Activated CD4-positive, alpha-beta T cell treated with anti-CD3 and anti-CD28 coated beads, Interleukin-2, amount 50 U/mL, for 48 hours (primary cell): ENCODE measurements at places on chromosomes 7 and 10.

DNA sequence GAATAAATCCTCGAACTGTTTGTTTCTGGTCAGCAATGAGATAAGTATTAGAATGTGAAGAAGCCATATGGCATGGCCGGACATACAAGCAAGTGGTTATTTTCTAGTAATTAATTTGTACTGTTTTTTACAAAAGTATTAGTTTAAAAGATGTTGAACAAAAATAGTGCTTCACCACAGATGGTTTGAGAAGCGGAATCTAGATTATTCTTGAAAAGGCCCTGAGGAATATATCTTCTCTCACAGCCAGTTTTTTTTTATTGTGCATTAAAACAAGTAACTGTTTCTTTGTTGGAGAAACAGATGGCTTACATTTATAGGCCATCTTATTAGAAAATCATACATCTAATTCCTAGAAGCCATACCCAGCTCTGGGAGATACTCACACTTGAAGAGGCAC, 153.3 kb downstream of the TMEM26 start:
- DNase-seq: no peak

GRCh38 chr10:119480667-119481066, 61.9 kb downstream of the RGS10 start:
- DNase-seq: no peak

- DNase-seq: no peak
Measured at GRCh38 chr7:27242154-27242553, 448 bp upstream of the EVX1 start.

DNA sequence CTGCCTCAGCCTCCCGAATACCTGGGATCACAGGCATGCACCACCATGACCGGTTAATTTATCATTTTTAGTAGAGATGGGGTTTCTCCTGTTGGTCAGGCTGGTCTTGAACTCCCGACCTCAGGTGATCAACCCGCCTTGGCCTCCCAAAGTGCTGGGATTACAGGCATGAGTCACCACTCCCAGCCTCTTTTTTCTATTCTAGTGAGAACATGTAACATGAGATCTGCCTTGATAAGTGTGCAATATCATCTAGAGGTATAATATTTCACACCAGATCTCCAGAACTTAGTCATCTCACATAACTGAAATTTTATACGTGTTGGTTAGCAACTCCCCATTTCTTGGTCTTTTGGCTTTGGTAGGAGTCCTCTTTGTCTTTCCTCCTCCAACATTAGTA, 656.9 kb downstream of the CNTNAP2 start:
- DNase-seq: no peak

- no peak for DNase-seq
Measured at GRCh38 chr7:150951521-150951920, 26.6 kb downstream of the KCNH2 start.

GRCh38 chr7:141838581-141838980, 2.7 kb downstream of the PRSS37 start:
- no peak for DNase-seq

DNA sequence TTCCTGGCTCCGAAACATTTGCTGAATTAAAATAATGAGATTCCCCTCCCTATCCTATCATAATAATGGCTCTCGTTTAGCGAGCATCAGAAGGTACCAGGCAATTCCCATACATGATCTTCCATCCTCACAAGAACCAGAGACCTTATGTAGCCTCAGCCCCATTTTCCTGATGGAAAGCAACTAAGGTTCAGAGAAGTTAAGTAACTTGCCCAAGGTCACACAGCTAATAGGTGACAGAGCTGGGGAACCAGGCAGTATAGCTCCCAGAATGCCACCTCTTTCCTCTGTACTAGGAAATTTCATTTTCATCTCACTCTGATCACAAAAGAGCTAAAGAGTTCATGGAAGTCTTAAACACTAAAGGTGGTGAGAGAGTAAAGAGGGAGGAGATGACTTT, 2.4 kb downstream of the SLIT1 start:
- no peak for DNase-seq

- no peak for DNase-seq
Measured at GRCh38 chr10:113049881-113050280, 99.8 kb downstream of the TCF7L2 start.

- no peak for DNase-seq
Measured at GRCh38 chr10:24541239-24541753, 182.4 kb downstream of the ARHGAP21 start.

DNA sequence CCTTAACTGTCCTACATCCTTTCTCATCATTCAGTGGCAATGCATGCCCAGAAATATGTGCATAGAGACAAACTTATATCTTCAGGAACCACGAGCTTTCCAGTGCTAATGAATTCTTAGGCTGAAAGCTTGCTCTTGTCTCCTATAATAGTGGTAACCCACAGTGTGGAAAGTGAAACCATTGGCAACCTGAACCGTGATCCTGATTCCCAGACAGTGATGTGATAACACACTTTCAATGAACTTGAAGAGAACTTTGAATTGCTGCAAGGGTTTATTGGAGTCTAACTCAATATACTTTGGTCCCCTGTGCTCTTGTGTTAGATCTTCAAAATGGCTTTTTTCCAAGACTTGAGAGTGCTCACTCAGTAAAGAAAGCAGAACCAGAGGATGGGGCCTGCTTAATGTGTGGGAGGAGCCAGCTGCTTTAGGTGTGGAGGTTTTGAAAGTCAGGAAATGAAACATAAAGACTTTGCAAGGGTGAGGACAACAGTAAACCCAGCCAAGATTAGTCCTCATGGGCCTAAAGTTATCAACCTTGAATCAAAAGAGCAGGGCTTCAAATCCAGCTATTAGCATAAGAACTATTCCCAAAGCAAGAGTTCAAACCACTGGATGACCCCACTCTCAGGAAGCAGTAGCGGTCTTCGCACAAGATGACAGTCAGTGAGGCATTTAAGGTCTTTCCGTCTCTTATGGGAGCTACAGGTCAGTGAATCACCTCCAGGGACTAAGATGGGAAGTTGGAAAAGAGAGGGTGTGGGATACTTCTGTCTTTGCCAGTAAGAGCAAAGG, 332.4 kb upstream of the NRP1 start:
- no peak for DNase-seq

DNA sequence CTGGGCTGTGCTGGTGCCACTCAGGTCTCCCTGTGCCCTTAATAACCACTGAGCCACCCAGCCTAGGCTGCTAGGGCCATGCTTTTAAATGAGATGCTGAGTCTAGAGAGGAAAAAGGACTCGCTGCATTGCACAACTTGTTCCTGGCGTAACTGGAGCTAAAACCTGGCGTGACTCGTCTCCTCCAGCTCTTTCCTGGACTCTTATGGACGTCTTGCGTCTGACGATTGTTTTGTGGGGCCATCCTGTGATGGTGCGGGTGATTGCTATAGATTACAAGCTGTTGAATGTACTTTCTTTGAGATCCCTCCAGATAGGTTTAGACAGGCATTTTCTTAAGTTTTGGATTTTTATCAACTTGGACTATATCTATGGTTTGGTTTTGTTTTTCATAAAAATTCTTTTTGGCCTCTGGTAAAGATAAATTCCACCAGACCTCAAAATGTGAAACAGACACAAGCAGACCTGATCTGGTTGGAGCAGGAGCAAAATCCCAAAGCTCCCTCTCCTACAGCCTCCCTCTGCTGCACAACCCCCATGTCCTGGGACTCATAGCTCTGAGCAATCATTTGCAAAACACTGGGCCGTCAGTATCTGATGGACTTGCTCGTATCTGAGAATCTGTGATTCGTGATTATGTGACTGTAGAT, 230.3 kb downstream of the ARHGAP12 start:
- no peak for DNase-seq

DNA sequence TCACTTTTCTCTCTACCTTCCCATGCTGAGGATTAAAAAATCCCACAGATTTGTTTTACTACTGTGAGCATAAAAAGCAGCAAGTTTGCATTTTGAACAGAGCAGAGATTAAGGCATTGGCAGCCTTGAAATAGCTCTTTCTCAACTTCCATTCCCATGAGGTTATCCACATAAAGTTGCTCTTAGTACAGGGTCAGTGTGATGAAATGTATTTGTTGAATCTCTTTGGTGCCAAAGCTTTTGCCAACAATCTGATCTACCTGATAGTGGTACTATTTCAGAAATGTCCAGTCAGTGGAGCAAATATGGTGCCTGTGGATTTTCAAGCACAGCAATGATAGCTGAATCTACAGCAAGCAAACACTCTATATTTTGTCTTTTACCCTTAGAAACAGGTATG, 254.8 kb downstream of the INHBA start:
- DNase-seq: no peak

DNA sequence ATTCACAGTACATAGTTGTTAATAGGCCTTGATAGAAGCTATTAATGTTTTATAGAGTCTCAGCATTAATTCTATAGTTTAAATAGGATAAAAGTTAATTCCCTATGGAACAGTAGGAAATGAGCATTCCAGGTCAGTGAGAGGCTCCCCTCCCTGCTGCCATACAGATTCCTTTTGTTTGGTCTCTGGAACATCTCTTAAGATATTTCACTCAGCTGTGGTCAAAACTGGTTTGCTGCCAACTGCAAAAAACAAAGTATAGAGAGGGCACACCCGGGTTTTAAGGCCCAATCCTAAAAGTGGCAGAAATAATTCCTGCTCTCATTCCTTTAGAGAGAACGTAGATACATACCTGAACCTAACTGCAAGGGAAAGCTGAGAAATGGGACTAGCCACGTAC, 51.3 kb downstream of the MDFIC start:
- no peak for DNase-seq

- DNase-seq: peak; percentile 39
Measured at GRCh38 chr10:132371641-132372081, 25.3 kb upstream of the PWWP2B start.

- DNase-seq: no peak
Measured at GRCh38 chr7:41792120-41792519, 89.2 kb upstream of the INHBA start.

DNA sequence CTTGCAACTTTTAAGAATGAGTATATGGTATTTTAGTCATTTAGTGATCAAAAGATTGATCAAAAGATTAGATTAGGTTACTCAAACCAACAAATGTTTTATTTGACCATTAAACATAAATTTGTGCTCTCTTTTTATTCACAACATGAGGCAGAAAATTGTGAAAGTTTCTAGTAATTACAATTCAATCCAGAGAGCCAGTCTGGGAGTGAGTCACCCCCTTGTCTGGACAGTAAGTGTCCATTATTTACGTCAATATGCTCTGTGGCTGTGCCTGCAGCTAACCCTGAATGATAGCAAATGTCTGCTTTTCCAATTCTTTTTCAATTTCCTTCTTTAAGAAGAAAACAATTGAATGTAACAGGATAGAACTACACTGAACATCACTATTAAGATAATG, 27.9 kb downstream of the GNG11 start:
- DNase-seq: no peak

DNA sequence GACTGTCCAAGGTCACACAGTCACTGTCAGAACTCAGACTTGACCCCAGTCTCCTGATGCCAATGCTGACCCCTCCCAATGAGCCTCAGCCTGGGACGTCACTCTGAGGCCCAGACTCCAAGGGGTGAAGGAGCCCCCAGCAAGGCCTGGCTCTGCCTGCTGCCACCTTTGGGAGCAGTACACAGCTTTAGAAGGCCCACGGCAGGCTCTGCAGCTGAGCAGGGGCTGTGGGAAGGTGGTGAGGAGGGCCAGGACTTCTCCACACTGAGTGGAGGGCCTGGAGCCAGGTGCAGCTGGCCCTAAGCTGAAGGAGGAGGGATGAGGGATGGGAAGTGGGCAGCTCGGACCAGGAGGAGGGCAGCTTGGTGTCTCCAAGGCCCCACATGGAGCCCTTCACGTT, 23.9 kb upstream of the ZMIZ1 start:
- DNase-seq: no peak

DNA sequence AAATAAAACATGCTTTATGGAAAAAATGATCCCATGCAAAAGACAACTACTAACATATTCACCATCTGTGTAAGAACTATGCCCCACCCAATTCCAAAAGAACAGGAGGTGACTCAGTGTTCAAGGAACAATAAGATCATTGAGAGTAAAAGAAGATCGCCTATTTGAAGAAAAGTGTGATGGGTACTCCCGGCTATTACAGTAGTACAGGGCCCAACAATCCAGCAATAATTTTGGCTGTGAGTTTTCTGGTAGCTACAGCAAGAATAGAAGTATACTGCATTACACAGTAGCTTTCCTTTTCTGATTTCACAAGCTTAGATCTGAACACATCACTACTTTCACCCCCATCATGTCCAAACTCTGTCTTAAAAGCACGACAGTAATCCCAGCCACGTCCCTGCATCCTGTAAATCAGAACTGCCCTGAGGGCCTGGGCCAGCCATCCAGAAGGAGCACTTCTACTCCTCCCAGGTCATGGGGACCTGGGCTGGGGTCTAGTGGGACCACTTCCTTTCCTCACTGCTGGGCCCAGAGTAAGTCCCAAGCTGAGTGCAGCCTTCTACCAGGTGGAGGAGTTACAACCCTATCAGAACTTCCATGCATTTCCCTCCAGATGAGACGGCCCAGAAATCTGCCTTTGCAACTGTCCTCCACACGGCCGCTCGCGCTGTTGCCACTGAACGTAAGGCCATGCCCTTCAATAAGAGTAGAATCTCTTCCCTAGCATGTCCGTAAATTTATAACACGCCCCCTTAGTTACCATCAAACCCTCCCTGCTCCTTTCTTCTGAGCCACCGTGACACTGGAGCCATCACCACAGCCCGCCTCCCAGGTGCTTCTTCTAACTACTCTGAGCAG, 7.9 kb downstream of the ESYT2 start:
- no peak for DNase-seq

DNA sequence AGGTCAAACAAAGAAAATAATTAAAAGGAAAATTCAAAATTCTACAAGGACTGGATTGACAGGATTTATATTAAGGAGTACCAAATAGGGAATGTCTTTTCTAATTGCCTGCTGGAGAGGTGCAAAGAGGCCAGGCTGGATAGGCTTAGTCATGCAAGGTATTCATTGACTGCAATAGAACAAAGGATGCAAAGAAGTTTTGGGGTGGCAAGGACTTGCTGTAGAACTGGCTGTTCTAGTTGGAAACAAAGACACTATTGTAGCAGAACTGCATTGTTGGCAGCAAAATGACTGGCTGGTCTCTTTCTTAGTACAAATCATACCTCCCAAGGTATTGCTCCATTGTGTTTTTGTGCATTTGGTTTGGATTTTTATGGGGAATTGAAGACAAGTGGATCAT, 10.1 kb downstream of the ITGB8 start:
- no peak for DNase-seq

DNA sequence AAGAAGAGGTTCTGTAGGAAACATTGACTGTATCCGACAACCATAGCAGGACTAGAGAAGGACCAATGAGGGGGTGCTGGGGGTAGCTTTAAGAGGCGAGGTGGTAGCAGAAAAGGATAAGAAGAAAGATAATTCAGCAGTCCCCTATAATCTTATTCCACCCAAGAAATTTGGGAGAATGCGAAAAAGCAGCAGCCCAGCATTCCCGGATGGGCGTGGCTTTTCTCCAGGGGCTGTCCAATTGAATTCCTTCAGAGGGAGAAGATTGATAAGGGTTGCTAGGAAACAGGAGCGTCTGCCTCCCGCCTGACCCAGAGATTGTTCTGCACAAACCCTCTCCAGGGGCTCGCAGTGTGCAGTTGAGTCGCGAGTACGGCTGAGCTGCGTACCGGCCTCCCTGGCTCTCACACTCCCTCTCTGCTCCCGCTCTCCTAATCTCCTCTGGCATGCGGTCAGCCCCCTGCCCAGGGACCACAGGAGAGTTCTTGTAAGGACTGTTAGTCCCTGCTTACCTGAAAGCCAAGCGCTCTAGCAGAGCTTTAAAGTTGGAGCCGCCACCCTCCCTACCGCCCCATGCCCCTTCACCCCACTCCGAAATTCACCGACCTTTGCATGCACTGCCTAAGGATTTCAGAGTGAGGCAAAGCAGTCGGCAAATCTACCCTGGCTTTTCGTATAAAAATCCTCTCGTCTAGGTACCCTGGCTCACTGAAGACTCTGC, at the start of gene GRM3:
Gene GRM3 (plus strand): TSS at position 349 of the 721 bp plus-strand sequence. CDS start 121,237 bp downstream, outside the sequence.
- no peak for DNase-seq
